Glutamatergic neuron (in vitro differentiated cells): ENCODE measurements at places on chromosomes 5 and 9.
A peak's percentile ranks its signal among the peaks of the same experiment; 100 is the strongest.

DNA sequence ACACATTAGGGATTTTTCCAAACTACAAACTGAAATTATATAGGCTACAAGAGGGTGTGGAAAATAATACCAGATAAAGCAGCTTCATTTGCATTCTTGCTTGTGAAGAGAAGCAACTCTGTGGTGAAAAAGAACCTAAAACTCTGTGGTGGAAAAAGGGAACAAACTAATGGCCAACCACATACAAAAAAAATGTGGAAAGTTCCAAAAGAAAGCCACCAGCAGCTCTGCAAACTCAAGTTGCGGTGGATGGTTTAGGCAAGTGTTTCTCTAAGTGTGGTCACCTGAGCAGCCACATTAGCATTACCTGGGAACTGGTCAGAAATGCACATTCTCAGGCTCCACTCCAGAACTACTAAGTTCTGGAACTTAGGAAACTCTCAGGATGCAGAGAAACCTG lies 586.4 kb downstream of the ACTL7B start:
- H3K36me3 ChIP-seq, result no peaks in the 10 kb centered on the region
- peaks cover under 1% of the 10 kb centered on the region for H3K27me3 ChIP-seq
- H3K27ac ChIP-seq, result no peak overlapping the region
- H3K4me1 ChIP-seq, result peaks cover 11% of the 10 kb centered on the region
- DNase-seq, result no peak

GRCh38 chr9:71326360-71326759 lies 204.9 kb upstream of the TRPM3 start:
- no peak overlapping the region for H3K4me3 ChIP-seq
- H3K36me3 ChIP-seq, result no peaks in the 10 kb centered on the region
- H3K27ac ChIP-seq, result no peak overlapping the region
- DNase-seq, result no peak

DNA sequence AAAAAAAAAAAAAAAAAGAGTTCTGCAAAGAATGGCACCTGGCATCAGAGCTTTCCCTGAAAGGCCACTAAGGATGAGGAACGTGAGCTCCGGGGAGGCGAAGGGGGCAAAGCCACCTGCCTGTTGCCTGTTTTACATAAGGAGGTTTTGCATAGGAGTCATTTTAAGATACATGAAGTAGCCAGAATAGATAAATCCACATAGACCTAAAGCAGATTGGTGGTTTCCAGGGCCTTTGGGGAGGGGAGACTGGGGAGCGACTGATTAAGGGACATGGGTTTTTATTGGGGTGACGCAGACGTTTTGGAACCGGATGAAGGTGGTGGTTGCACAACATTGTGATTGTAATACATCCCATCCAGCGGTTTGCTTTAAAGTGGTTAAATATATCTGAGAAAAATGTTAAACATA lies 7.1 kb downstream of the NEK6 start:
- peaks cover 2% of the 10 kb centered on the region for H3K4me1 ChIP-seq
- H3K27ac ChIP-seq, result no peak overlapping the region

- H3K27ac ChIP-seq, result no peak overlapping the region
- H3K36me3 ChIP-seq, result no peaks in the 10 kb centered on the region
- no peak for DNase-seq
- no peaks in the 10 kb centered on the region for H3K4me1 ChIP-seq
- no peaks in the 10 kb centered on the region for H3K27me3 ChIP-seq
- H3K4me3 ChIP-seq, result no peak overlapping the region
Measured at GRCh38 chr5:79590396-79590999, 21.7 kb upstream of the TENT2 start.

- H3K4me1 ChIP-seq, result peaks cover 35% of the 10 kb centered on the region
- H3K36me3 ChIP-seq, result peaks cover 15% of the 10 kb centered on the region
- H3K27me3 ChIP-seq, result peaks cover 16% of the 10 kb centered on the region
- no peak overlapping the region for H3K4me3 ChIP-seq
Measured at GRCh38 chr9:123115146-123115913, 81.9 kb downstream of the GPR21 start.

DNA sequence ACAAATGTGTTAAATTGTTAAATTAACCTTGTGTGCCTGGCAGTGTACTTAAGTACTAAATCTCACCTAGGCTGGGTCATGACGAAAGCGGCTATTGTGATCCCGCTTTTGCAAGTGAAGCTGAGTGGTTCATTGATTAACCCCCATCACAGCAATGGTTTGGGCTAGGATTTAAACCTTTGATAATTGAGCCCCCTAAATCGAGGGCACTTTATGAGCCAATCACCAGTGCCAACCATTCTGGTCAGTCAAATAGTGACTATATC lies 22.8 kb downstream of the HNRNPK start:
- H3K27ac ChIP-seq, result peak overlapping the region; percentile 72
- H3K36me3 ChIP-seq, result no peaks in the 10 kb centered on the region
- H3K27me3 ChIP-seq, result no peaks in the 10 kb centered on the region
- H3K4me3 ChIP-seq, result peak overlapping the region; percentile 92

- H3K36me3 ChIP-seq, result no peaks in the 10 kb centered on the region
- peaks cover 16% of the 10 kb centered on the region for H3K4me1 ChIP-seq
- H3K4me3 ChIP-seq, result no peak overlapping the region
- peaks cover 3% of the 10 kb centered on the region for H3K27me3 ChIP-seq
Measured at GRCh38 chr5:143592648-143593047, 189.2 kb upstream of the NR3C1 start.

GRCh38 chr9:91800473-91801030 lies 149.5 kb downstream of the ROR2 start:
- no peak overlapping the region for H3K4me3 ChIP-seq
- peaks cover 10% of the 10 kb centered on the region for H3K27me3 ChIP-seq
- H3K4me1 ChIP-seq, result peaks cover 39% of the 10 kb centered on the region
- DNase-seq, result no peak
- no peak overlapping the region for H3K27ac ChIP-seq
- H3K36me3 ChIP-seq, result no peaks in the 10 kb centered on the region

DNA sequence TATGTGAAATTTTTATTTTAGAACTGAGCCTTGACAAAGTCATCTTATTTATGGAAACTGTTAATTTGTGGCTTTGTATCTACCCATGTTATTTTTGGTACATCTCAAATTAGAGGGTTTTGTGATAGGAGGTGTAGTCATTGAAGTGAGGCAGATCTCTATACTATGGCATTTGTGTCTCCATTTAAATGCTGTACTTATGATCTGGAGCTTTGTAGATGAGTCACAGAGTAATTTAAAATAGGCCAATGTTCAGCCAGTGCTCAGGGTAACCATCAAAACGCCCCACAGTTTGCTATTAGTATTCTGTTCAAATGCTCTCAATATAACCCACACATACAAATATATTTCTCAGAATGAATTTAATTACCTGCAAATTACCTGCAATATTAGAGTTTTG lies 351.5 kb upstream of the KLF9 start:
- peaks cover 2% of the 10 kb centered on the region for H3K27me3 ChIP-seq
- no peaks in the 10 kb centered on the region for H3K36me3 ChIP-seq
- no peak for DNase-seq
- no peak overlapping the region for H3K27ac ChIP-seq

DNA sequence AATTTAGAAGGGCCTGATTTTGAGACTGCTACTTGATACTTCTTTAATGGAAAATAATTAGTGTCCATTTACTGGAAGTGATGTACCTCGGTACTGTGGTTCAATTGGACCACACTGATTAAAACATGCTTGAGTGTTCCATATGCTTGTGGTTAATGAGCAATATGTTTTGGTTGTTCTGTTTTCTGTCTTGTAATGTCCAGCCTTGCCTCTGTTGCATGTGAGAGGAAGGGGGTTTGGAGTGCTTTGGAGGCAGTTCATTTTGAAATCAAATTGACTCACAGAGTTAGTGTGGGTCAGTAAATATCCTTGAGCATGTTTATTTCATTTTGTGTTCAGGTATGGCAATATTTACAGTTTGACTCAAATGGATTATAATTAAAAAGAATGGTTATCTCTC lies 334.4 kb downstream of the ARHGEF28 start:
- no peak for DNase-seq
- H3K27me3 ChIP-seq, result no peaks in the 10 kb centered on the region
- H3K4me3 ChIP-seq, result no peak overlapping the region
- peaks cover 9% of the 10 kb centered on the region for H3K36me3 ChIP-seq

GRCh38 chr5:179124273-179124852 lies 64.2 kb downstream of the ZNF354C start:
- H3K27me3 ChIP-seq, result peaks cover 7% of the 10 kb centered on the region
- H3K36me3 ChIP-seq, result peaks cover 7% of the 10 kb centered on the region
- no peak overlapping the region for H3K27ac ChIP-seq
- H3K4me1 ChIP-seq, result no peaks in the 10 kb centered on the region

DNA sequence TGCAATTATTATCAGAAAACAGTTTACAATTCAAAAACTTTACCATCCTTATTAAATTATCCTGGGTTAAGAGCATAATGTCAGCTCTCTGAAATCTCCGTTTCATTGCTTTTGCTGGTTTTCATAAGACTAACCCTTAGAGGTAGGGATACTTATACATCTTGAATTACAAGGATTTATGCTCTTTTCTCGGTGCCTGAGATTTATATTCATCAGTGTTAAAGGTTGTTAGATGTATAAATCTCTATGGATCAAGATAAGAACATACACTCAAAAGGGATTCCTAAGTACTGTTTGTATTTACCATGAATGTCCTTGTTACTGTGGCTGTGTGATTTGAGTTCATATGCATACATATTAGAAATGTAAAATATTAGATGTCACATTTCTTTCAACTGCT lies 684.7 kb downstream of the EFNA5 start:
- H3K27me3 ChIP-seq, result peaks cover 1% of the 10 kb centered on the region
- H3K36me3 ChIP-seq, result no peaks in the 10 kb centered on the region
- no peak overlapping the region for H3K4me3 ChIP-seq
- H3K27ac ChIP-seq, result no peak overlapping the region
- H3K4me1 ChIP-seq, result peaks cover 19% of the 10 kb centered on the region

DNA sequence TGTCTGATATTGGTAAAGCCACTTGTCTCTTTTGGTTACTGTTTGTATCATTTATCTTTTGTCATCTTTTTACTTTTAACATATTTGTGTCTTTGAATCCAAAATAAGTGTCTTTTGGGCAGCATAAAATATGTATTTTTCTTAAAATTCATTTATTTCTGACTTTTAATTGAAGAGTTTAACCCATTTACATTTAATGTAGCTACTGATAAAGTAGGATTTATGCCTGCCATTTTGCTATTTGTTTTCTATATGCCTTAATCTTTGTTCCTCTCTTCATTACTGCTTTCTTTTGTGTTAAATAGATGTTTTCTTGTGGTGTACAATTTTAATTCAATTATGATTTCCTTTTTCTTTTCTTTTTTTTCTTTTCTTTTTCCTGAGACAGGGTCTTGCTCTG lies 60.9 kb downstream of the ESM1 start:
- H3K36me3 ChIP-seq, result peaks cover 9% of the 10 kb centered on the region
- no peak overlapping the region for H3K27ac ChIP-seq
- H3K4me3 ChIP-seq, result no peak overlapping the region
- DNase-seq, result no peak
- no peaks in the 10 kb centered on the region for H3K4me1 ChIP-seq

DNA sequence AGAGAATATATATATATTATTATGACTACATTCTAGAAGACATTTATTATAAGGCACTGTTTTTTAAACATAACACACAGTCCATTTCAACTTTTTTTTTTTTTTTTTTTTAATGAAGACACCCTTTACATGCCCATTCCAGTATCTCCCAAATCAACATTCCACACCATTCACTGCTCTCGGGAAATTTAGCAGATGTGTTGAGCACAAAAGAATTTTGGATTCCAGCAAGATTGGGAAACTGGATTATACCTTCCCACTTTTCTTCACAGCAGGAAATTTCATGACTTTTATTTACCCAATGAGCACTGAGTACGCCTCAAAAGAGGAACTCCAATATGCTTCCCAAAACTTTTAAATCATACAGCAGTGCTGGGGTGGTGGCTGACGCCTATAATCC lies 333.6 kb upstream of the DAB2 start:
- no peaks in the 10 kb centered on the region for H3K4me1 ChIP-seq
- H3K27ac ChIP-seq, result no peak overlapping the region
- no peaks in the 10 kb centered on the region for H3K36me3 ChIP-seq
- peaks cover 3% of the 10 kb centered on the region for H3K27me3 ChIP-seq
- no peak overlapping the region for H3K4me3 ChIP-seq
- DNase-seq, result no peak

- H3K4me3 ChIP-seq, result no peak overlapping the region
- H3K36me3 ChIP-seq, result no peaks in the 10 kb centered on the region
- DNase-seq, result no peak
- H3K27me3 ChIP-seq, result peaks cover 4% of the 10 kb centered on the region
- H3K4me1 ChIP-seq, result peaks cover 5% of the 10 kb centered on the region
Measured at GRCh38 chr5:176822041-176822792, 11.9 kb downstream of the UNC5A start.

- no peak overlapping the region for H3K4me3 ChIP-seq
- H3K4me1 ChIP-seq, result no peaks in the 10 kb centered on the region
- peaks cover 2% of the 10 kb centered on the region for H3K27me3 ChIP-seq
- H3K27ac ChIP-seq, result no peak overlapping the region
Measured at GRCh38 chr5:133909603-133910002, 58.8 kb downstream of the C5orf15 start.

DNA sequence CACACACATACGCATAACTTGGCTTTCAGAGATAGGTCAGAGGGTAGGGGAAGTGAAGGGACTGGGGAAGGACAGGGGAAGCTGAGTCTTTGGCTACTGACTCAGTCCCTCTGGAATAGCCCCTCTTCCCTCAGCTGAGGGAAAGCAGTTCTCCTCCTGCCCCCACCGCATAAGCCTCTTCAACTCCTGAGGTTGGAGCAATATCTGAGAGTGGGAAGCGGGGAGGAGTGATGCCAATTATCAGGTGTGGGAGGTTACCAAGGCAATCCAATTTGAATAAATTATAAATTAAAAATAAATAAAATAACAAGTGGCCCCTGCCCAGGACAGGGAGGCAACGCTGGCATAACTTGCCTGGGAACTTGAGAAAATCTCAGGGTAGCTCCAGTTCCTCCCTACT lies 1.7 kb upstream of the STOML2 start:
- H3K27ac ChIP-seq, result no peak overlapping the region
- peaks cover 23% of the 10 kb centered on the region for H3K4me1 ChIP-seq
- H3K36me3 ChIP-seq, result no peaks in the 10 kb centered on the region
- no peak for DNase-seq

- no peak overlapping the region for H3K4me3 ChIP-seq
- H3K36me3 ChIP-seq, result no peaks in the 10 kb centered on the region
- H3K4me1 ChIP-seq, result peaks cover 2% of the 10 kb centered on the region
- peak; percentile 10 for DNase-seq
- H3K27ac ChIP-seq, result no peak overlapping the region
- peaks cover 2% of the 10 kb centered on the region for H3K27me3 ChIP-seq
Measured at GRCh38 chr9:93677641-93678136, 101.3 kb downstream of the PHF2 start.

DNA sequence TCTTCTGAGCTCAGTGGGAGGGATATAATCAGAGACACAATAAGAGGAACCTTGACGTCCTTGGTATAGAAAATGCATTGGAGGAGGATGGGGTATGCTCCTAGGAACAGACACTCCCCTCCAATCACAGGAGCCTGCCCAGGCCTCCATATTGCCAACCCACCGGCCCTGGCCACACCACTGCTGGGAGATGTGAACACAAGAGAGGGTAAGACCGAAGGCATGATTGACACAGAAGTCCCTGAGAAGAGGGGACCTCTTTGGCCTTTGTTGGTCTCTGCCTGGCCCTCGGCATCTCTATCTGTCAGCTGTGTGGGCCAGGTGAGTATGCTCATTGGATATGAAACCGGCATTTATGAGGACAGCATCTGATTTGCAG lies 62.0 kb downstream of the CRB2 start:
- H3K36me3 ChIP-seq, result peaks cover 5% of the 10 kb centered on the region
- peaks cover 31% of the 10 kb centered on the region for H3K4me1 ChIP-seq
- H3K4me3 ChIP-seq, result no peak overlapping the region
- H3K27me3 ChIP-seq, result peaks cover 10% of the 10 kb centered on the region
- no peak for DNase-seq

- peaks cover 5% of the 10 kb centered on the region for H3K4me1 ChIP-seq
- DNase-seq, result no peak
- H3K36me3 ChIP-seq, result no peaks in the 10 kb centered on the region
- H3K27me3 ChIP-seq, result no peaks in the 10 kb centered on the region
- H3K27ac ChIP-seq, result no peak overlapping the region
Measured at GRCh38 chr5:54760182-54760935, 225.0 kb downstream of the ESM1 start.

GRCh38 chr9:108142504-108143201 lies 653.1 kb upstream of the KLF4 start:
- peaks cover 3% of the 10 kb centered on the region for H3K27me3 ChIP-seq
- H3K36me3 ChIP-seq, result no peaks in the 10 kb centered on the region
- H3K4me1 ChIP-seq, result peaks cover 4% of the 10 kb centered on the region
- no peak overlapping the region for H3K4me3 ChIP-seq
